Activated T-helper 17 cell treated with anti-CD3 and anti-CD28 coated beads, Interleukin-2, amount 50 U/mL, for 72 hours (primary cell): ENCODE measurements at places on chromosomes 3 and 15. TPM values are rescaled to one million over a fixed set of nuclear protein-coding genes. Genes with fewer than 3 reads are reported as not detected.
A peak's percentile ranks its signal among the peaks of the same experiment; 100 is the strongest.

Gene LRRIQ4
- 0.13 TPM for total RNA-seq

GRCh38 chr15:70316059-70316600 lies 218.4 kb upstream of the TLE3 start:
- no peak for ATAC-seq

Gene NUP210
- 86.9 TPM for total RNA-seq

- ATAC-seq, result no peak
These were observed 10.9 kb downstream of the RTP1 start for GRCh38 chr3:187208159-187208558.

Gene SEMA4B
- total RNA-seq, result 49.1 TPM

GRCh38 chr3:72338082-72338941 lies 509.9 kb downstream of the SHQ1 start:
- peak; percentile 73 for ATAC-seq

Gene PRR23B
- total RNA-seq, result not detected

DNA sequence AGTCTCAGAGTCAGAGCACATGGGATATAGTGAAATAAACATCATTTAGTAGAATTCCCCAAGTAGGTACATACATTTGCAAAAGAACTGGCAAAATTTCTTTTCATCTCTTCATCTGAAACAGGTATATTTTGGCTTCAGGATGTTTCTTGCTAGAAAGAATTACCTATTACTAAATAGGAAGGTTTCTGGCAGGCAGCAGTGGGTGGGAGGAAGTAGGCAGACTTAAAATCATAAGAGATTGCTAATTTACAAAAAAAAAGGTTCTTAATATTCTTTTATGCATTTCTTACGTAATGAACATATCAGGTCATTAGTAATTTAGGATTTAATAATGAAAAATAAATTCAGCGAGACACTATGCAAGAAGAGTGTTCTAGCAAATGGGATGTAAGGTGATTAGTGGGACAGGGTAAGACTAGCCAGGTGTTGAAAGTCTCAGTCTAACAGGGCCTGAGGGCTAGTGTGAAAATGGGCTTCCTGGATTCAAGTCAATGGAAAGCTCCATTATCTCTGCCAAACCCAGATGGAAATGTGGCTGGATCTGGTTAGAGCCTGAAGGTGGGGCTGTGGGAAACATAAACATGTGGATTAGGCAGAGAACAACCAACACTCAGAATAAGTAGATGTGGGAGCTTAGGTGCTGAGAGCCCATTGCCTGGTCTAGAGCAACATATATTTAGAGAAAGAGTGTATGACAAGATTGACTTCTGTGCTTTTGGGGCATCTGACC lies 127.4 kb upstream of the FEZF2 start:
- ATAC-seq, result no peak

Gene DLEC1
- 2.0 TPM for total RNA-seq

- ATAC-seq, result no peak
These were observed 281.1 kb upstream of the GOLGA6L4 start for GRCh38 chr15:83954506-83954905.

Gene GOLGA6D
- 0.16 TPM for total RNA-seq

Gene ADAMTSL3
- total RNA-seq, result not detected

Gene STT3B
- total RNA-seq, result 88.9 TPM

DNA sequence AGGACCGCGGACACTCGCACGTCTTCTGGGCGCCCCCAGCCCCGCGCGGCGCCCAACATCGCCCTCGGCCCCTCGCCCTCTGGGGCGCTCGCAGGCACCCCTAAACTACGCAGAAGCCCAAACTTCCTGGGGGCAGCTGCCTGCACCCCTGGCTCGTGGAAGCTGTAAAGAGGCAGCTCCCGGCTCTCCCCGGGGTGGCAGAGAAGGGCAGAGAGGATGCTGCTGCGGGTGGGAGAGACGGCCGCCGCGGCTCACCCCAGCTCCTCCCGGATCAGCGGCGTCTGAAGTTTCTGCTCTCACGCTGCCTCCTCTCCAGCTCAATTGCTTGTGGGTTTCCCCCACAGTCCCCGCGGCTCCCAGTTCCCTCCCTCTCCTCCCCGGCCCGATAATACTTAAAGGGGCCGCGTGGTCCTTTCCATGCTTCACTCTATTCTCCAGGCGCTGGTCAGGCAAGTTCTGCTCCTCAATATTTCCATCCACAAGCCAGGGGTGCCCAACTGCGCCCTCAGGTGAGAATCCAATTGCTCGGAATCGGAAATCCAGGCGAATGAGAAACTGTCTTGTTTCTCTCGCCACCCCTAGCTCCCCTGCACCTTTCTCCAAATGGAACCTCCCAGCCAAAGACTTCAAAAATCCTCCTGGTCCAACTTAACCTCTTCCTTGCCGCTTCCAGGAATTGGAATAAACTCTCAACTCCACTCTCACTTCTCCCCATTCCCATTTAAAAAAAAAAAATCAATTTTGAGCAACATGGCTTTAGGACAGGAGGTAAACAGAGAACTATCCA lies 748.5 kb downstream of the ROBO1 start:
- ATAC-seq, result no peak

- peak; percentile 69 for ATAC-seq
These were observed 47.6 kb downstream of the SLMAP start for GRCh38 chr3:57803647-57804081.
